ENCODE measurements at places on chromosomes 13 and 19. TPM values are rescaled to one million over a fixed set of nuclear protein-coding genes. Genes with fewer than 3 reads are reported as not detected.

- H3K4me1 ChIP-seq: no peaks in the 10 kb centered on the region
- peaks cover 10% of the 10 kb centered on the region for H3K27me3 ChIP-seq
- H3K36me3 ChIP-seq: no peaks in the 10 kb centered on the region
- no peak for DNase-seq
Measured at GRCh38 chr13:101930331-101930730, 471.5 kb downstream of the FGF14 start.

Gene CYP4F8
- total RNA-seq: not detected

GRCh38 chr13:19093369-19093768, 88.3 kb downstream of the TUBA3C start:
- no peaks in the 10 kb centered on the region for H3K36me3 ChIP-seq
- H3K4me1 ChIP-seq: no peaks in the 10 kb centered on the region
- H3K4me3 ChIP-seq: no peak overlapping the region
- H3K27me3 ChIP-seq: no peaks in the 10 kb centered on the region

- no peak overlapping the region for H3K27ac ChIP-seq
- peaks cover 56% of the 10 kb centered on the region for H3K4me1 ChIP-seq
- H3K36me3 ChIP-seq: peaks cover 33% of the 10 kb centered on the region
- H3K27me3 ChIP-seq: no peaks in the 10 kb centered on the region
- no peak overlapping the region for H3K4me3 ChIP-seq
Measured at GRCh38 chr19:33376941-33377557, 3.5 kb downstream of the CEBPG start.

DNA sequence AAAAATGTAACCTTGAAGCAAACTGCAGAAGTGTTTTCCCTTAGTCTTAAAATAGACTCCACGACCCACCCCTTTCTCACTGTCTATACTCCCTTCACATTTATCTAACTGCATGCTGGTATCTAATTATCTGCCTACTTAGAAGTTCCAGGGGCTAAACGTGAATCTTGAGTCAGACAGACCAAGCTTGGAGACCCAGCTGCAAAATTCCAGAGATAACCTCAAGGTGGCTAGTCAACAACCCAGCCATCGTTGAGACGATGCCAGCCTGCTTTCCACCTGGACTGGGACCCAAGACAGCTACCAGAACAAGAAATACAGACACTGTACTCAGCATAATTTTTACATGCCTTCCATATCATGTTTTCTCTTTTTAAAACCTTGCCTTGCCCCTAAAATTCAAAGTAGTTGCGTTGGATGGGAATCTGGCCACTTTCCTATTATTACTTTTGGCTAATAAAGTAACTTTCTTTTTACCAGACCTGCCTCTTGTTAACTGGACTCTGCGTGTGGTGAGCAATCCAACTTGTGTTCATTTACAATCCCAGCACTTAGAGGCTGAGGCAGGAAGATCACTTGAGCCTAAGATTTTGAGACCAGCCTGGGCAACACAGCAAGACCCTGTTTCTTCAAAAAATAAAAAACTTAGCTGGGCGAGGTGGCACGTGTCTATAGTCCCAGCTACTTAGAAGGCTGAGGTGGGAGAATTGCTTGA, 82.3 kb downstream of the CDADC1 start:
- no peaks in the 10 kb centered on the region for H3K36me3 ChIP-seq
- no peaks in the 10 kb centered on the region for H3K4me1 ChIP-seq
- H3K27me3 ChIP-seq: no peaks in the 10 kb centered on the region
- no peak overlapping the region for H3K27ac ChIP-seq

Gene CDX2
- total RNA-seq: not detected

DNA sequence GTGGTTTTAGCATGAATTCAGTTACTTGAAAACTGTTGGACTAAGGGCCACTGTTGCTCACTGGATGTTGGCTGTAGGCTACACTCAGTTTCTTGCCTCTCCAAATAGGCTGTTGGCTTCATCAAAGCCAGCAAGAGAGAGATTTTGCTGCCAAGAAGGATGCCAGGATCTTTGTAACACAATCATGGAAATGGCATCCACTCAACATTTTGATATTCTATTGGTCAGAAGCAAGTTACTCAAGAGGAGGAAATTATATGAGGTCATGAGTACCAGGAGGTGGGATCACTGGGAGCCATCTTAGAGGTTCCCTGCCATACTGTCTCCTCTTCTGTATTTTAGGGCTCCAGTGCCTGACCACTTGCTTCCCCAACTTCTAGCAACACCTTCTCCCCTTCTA, 30.6 kb downstream of the SYDE1 start:
- H3K4me1 ChIP-seq: peaks cover 3% of the 10 kb centered on the region
- H3K27me3 ChIP-seq: no peaks in the 10 kb centered on the region
- H3K36me3 ChIP-seq: no peaks in the 10 kb centered on the region
- H3K27ac ChIP-seq: no peak overlapping the region
- DNase-seq: no peak
- H3K4me3 ChIP-seq: no peak overlapping the region

Gene SLC35E1
- total RNA-seq: 72.1 TPM

DNA sequence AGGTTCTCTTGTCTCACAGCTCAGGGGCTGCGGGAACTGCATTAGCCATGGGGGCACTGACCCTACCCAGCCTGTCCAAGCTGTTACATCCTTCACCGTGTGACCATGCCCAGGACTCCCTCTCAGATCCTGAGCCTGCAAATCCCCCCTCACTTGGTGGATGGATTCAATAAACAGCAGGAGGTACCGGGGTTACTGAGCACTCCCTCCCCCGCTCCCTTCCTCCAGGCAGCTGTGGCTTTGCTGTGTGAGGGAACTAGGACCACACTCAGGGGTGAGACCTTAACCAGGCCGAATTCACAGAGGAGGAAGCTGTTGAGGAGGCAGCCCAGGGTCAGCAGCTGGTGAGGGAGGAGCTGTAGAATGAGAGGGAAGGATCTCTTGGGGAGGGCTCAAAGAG, 27.0 kb upstream of the CEACAM1 start:
- H3K36me3 ChIP-seq: no peaks in the 10 kb centered on the region
- no peak overlapping the region for H3K4me3 ChIP-seq
- DNase-seq: no peak
- no peak overlapping the region for H3K27ac ChIP-seq

GRCh38 chr13:109412283-109412901, 374.0 kb downstream of the IRS2 start:
- H3K27ac ChIP-seq: no peak overlapping the region
- no peaks in the 10 kb centered on the region for H3K36me3 ChIP-seq
- no peaks in the 10 kb centered on the region for H3K4me1 ChIP-seq
- DNase-seq: no peak
- no peak overlapping the region for H3K4me3 ChIP-seq
- peaks cover 15% of the 10 kb centered on the region for H3K27me3 ChIP-seq

Gene SOX21
- total RNA-seq: not detected

Gene RFPL4A
- not detected for total RNA-seq

Gene WDR87
- total RNA-seq: not detected

- no peak overlapping the region for H3K27ac ChIP-seq
- no peaks in the 10 kb centered on the region for H3K36me3 ChIP-seq
- no peak for DNase-seq
- no peaks in the 10 kb centered on the region for H3K4me1 ChIP-seq
- no peaks in the 10 kb centered on the region for H3K27me3 ChIP-seq
Measured at GRCh38 chr13:33519561-33520467, 234.3 kb upstream of the STARD13 start.

DNA sequence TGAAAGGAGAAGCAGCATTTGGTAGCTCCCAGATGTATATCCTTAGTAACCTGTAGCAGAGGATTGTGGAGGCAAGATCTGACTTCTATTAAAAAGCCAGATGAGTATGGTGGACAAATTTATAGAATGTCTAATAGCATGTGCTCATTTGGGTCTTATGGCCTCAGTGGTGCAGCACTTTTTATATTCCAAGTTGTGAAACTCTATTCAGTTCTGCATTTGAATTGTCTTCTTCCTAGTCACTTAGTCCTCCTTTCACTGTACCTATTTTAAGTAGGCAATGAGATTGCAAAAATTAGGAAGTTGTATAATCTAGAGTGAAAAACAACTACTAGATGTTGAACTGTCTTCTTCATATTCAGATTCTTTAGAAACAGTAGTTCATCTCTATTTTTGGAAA, 412.5 kb upstream of the PCDH9 start:
- no peak for DNase-seq
- no peak overlapping the region for H3K4me3 ChIP-seq
- no peaks in the 10 kb centered on the region for H3K36me3 ChIP-seq
- H3K27me3 ChIP-seq: no peaks in the 10 kb centered on the region

Gene ZNF805
- total RNA-seq: 6.4 TPM

Gene CYP2S1
- total RNA-seq: 0.46 TPM

DNA sequence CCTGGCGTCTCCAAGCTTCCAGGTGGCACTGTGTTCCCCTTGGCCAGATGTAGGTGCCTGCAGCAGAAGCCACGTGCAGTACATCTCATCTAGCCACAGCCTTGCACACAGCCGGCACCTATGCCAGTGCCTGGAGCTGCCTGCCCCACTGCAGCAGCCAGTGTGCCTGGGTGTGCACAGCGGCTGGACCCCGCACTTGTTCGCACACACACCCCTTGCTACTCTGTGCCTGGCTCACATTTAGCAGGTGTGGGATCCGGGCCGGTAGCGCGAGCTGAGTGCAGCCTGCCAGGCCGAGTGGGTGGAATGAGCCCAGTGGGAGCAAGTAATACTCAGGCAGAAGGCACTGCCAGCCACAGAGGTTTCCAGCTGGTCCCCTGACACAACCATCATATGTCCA, 26.9 kb upstream of the RBM26 start:
- no peak overlapping the region for H3K27ac ChIP-seq
- no peak for DNase-seq
- peaks cover 25% of the 10 kb centered on the region for H3K4me1 ChIP-seq
- H3K4me3 ChIP-seq: no peak overlapping the region
- no peaks in the 10 kb centered on the region for H3K27me3 ChIP-seq

DNA sequence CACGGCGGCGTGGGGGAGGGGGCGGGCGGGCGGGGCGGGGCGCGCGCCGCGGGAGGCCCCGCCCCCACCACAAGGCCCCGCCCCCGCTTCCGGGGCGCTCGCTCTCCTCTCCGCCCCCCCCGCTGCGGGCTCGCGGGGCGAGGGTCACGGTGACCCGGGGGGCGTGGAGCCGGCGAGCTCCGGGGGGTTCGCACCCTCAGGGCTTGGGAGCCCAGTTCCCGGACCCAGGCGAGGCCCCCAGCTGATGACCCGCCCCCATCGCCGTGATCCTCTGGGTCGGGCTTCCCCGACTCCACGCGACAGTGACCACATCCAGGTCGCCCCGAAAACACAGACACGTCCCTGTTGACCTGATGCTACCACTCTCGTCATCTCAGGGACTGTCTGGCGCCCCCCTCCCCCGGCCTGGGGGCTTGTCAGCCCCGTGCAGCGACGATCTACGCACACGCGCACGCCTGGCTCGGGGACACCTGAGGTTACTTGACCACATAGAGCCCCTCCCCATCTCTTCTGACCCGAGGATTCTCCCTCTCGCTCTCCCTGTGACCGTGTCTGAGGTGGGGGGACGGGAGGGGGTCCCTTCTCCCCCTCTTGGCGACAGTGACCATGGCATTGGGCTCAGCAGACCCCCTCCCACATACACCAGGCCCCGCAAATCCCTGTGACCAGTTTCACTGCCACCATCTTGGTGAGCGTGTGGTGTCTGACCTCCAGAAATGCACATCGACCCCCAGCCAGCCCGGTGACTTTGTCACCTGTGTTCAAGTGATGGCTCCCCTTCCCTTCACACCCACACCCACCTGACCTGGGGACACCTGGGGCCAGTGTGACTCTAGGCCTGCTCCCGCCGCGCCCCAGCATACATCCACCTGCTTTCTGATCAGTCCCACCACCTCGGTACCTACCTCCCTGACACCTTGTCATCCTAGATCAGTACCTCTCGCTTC, 670 bp downstream of the MAP2K7 start:
- H3K27me3 ChIP-seq: no peaks in the 10 kb centered on the region
- peak overlapping the region; percentile 85 for H3K4me3 ChIP-seq
- peaks cover 18% of the 10 kb centered on the region for H3K36me3 ChIP-seq
- H3K27ac ChIP-seq: peak overlapping the region; percentile 92
- peaks cover 22% of the 10 kb centered on the region for H3K4me1 ChIP-seq

Gene ZNF208
- 3.4 TPM for total RNA-seq

Gene IGLON5
- 0.18 TPM for total RNA-seq

Gene THAP8
- total RNA-seq: 3.4 TPM

DNA sequence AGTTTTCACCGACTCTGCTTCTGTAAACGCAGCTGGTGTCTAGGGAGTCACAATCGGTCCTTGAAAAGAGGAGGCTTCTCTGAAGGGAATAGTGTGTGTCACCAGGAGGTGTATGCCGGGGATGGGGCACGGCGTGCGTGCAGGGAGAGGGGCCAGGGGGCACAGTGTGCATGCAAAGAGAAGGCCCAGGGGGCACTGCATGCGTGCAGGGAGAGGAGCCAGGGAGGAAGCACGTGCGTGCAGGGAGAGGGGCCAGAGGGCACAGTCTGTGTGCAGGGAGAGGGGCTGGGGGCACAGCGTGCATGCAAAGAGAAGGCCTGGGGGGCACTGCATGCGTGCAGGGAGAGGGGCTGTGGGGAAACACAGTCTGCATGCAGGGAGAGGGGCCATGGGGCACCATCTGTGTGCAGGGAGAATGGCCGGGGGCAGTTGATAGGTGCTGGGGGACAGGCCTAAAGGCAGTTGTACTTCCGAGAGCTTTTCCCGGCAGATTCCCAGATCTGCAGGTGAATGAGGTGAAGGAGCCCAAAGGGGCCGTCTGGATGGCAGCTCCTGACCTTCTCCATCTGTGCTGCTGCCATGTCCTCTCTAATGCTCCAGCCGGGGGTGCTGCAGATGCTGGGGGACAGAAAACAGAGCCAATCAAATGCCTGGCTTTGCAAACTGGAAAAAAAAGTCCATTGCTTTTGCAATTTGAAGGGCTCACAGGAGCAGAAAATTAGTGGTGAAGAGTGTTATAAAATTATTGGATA, 36.4 kb downstream of the ATP11A start:
- no peaks in the 10 kb centered on the region for H3K36me3 ChIP-seq
- peak overlapping the region; percentile 71 for H3K27ac ChIP-seq
- H3K4me1 ChIP-seq: peaks cover 35% of the 10 kb centered on the region
- H3K4me3 ChIP-seq: no peak overlapping the region
- no peak for DNase-seq

- H3K36me3 ChIP-seq: no peaks in the 10 kb centered on the region
- no peak overlapping the region for H3K4me3 ChIP-seq
- no peak overlapping the region for H3K27ac ChIP-seq
- DNase-seq: no peak
- peaks cover 5% of the 10 kb centered on the region for H3K27me3 ChIP-seq
Measured at GRCh38 chr13:106905380-106906162, 337.6 kb upstream of the ARGLU1 start.

Gene CLIP3
- total RNA-seq: 0.42 TPM
